ENCODE measurements at places on chromosomes 7 and 10.

DNA sequence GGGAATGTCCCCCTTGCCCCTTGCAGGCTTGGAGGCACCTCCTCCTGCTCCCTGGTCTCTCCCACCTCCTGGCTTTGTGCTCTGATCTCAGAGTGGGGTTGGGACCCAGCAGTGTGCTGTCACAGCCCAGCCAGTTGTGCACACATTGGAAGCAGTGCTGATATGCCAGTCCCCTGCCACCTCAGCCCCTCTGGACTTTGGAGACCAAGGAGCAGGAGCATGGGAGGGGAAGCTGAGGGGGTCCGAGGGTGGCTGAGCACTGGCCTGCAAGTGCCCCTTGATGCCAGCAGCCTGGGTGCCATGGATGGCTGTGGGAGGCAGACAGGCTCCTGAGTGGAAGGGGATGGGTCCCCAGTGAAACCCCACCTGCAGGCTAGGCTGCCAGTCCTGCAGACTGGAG is 235.4 kb downstream of the ZNF716 start:
- DNase-seq: no peak

DNA sequence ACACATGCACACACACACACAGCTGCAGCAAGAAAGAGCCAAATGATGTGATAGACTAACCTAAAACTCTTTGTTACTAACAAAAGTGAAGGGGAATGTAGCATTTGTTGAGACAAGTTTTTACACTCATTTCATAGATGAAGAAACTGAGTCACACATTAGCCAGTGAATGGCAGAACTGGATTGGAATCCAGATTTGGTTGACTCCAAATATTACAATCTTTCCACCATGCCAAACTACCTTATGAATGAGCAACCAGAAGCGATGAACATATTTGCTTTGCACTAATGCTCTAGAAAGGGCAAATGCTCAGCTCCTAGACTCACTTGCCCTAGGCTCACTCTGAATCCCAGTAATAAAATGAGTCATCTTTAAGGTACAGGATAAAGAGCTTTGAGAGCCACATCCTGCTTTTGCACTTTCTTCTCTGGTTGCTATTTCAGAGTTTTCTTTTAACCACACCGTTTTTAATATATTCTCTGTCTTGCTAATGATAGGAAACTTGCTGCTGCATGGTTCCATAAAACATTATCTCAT is 111.9 kb downstream of the GPAM start:
- DNase-seq: no peak

DNA sequence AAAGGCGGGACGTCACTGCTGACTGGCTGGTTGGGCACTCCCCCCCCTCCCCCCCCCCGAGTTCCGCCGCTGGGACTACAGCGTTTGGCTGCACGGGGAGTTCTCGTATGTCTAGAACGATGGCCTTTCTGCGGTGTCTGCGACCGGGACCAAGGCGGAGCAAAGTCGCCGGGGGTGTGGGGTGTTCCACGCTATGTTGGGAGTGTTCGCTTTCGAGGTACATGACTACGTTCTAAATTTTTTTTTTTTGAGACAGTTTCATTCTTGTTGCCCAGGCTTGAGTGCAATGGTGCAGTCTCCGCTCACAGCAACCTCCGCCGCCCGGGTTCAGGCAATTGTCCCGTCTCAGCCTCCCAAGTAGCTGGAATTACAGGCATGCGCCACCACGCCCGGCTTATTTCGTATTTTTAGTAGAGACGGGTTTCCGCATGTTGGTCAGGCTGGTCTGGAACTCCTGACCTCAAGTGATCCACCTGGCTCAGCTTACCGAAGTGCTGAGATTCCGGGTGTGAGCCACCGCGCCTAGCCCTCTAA is 573 bp upstream of the IDI1 start:
- no peak for DNase-seq

GRCh38 chr10:115857856-115858255 is 415.1 kb downstream of the GFRA1 start:
- no peak for DNase-seq

GRCh38 chr10:29830531-29831512 is 196.1 kb upstream of the SVIL start:
- DNase-seq: no peak

DNA sequence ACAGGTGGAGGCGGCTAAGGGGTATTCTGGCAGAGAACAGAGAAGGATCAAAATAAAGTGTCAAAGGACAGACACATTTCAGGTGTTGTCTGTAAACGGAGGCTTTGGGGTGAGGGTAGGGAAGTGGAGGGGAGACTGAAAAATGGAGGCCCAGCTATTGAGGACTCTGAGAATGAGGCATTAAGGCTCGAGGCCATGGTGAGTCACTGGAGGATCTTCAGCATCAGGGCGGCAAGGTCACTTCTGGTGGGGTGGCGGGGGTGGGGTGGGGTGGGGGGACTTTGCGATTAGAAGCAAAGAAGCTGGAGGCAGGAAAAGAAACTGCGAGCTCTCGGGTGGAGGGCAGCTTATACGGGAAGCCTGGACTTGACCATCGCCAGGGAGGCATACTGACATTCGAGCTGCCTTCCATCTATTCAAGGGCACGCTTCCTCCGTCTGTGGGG is 58.4 kb upstream of the PCGF5 start:
- no peak for DNase-seq

GRCh38 chr10:109892117-109892516 is 31.2 kb downstream of the XPNPEP1 start:
- no peak for DNase-seq

DNA sequence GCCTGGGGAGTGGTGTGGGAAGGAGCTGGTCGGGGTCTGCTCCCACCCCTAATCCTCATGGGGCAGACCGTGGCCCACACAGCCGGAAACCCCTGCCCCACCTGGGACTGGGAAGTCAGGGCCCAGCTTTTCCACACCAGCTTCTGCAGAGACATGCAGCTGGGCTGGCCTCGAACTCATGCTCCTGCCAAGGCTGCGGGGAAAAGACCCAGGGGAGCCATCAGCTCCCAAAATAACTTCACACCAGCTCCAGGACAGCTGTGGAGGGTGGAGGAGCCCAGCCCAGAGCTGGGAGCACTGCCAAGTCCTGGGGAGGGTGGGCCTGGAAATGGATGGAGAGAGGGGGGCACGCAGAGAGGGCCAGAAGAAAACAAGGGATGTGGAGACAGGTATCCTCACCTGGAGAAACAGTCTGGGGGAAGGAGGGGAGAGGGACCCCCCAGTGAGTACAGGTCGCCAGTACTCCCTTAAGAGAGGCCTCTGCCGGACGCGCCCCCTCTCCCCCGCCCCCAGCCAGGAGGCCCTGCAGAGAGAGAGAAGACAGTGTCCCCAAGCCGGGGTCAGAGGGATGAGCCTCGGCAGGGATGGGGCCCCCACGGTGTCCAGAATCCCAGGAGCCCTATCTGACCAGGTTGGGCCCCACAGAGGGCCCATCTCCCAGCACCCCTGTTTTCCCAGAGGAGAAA is 11.5 kb upstream of the GRIFIN start:
- DNase-seq: no peak

- DNase-seq: no peak
These were observed 102.2 kb downstream of the JCAD start for GRCh38 chr10:29957236-29957635.

GRCh38 chr7:149285603-149286002 is 23.6 kb downstream of the ZNF783 start:
- DNase-seq: no peak

DNA sequence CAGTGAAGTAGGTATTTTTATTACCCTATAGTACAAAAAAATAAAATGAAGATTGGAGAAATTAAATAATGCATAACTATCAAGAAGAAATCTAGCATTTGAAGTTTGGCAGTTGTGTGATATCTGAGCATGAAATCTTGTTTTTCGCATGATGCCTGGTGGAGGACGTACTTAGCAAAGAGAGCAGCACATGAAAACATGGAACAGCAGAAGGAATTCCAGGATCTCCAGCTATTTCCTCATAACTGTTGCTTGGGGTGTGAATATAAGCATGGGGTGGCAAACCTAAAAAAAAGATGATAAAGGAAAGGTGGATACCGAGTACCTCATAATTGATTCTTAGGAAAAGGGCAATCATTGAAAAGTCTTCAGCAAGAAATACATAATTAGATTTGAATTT is 174.3 kb upstream of the FAM3C start:
- no peak for DNase-seq

- DNase-seq: no peak
These were observed 7.1 kb upstream of the EMX2 start for GRCh38 chr10:117535298-117536071.

DNA sequence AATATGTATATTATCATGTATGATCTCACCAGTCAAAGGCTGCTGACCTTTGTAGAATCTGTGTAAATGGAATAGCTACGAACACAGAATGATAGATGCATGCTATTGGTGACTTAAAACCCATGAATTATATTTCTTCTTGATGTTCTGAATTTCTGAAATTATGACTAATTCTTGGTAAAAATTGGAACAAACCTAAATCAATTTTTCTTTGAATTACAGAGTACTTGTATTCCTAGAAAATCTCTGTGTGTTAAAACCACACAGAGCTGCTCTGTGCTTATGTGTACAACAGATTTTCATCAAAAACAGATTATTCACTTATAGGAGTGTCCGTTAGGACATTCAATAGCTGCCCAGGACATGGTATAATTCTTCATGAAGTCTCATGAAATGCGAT is 108.3 kb upstream of the MDFIC start:
- DNase-seq: no peak

- DNase-seq: no peak
These were observed 109.9 kb upstream of the ITGB1 start for GRCh38 chr10:33067917-33068316.

GRCh38 chr7:151736403-151736909 is 140.5 kb downstream of the PRKAG2 start:
- no peak for DNase-seq

DNA sequence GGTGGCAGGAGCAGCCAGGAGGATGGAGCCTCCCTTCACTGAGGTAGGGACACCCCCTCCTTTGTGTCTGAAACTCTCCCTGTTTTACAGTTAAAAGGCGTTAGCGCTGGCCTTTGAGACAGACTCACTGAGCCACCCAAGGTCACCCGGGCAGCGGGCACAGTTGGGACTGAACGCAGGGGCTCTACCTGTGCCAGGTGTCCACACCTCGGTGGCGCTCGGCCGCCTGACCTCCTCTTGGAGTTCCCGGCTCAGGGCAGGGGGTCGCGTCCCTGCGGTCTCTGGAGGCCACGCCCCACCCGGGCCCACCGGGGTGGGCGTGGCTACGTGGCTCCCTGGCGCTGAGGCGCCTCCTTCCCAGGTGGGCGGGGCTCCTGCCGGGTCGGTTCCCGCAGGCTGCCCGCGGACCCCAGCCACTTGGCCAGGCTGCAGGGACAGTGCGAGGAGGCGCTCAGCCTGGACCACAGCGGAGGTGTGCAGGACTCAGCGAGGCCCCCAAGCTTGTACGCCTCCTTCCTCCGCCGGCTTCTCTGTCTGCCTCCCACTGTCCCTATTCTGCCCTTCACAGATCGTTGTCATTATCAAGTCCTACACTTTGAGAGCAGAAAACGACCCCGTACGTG is 39.9 kb upstream of the LEP start:
- DNase-seq: no peak

GRCh38 chr7:458511-459245 is 61.0 kb downstream of the PDGFA start:
- no peak for DNase-seq

DNA sequence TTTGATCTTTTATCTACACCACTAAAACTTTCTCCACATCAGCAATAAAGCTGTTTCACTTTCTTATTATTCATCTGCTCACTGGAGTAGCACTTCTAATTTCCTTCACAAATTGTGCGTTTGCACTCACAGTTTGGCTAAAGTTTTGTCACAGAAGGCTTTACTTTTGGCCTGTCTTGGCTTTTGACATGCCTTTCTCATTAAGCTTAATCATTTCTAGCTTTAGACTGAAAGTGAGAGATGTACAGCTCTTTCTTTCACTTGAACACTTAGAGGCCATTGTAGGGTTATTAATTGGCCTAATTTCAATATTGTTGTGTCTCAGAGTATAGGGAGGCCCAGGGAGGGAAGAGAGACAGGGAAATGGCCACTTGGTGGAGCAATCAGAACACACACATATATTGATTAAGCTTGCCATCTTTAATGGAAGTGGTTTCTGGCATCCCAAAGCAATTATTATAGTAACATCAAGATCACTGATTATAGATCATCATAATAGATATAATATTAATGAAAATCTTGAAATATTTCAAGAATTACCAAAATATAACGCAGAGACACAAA is 512.5 kb downstream of the ETV1 start:
- no peak for DNase-seq

DNA sequence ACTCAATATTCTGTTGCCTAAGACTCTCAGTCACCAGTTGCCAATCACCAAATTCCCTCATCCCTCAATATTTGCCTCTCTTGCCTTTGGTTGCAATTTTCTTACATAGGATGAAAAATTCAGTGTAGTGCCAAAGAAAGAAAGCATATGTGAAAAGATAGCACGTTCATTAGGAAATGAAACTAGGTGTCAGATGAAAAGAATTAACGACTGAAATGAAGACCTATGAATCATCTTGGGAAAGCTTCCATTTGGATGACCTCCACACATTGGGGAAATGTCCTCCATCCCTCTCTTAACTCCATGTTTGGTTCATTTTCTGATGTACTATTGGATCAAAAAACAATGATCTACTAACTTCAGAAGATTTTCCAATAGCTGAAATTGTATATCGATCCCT is 145.1 kb upstream of the MEOX2 start:
- no peak for DNase-seq

GRCh38 chr7:80540836-80541235 is 29.0 kb upstream of the GNAT3 start:
- DNase-seq: no peak

DNA sequence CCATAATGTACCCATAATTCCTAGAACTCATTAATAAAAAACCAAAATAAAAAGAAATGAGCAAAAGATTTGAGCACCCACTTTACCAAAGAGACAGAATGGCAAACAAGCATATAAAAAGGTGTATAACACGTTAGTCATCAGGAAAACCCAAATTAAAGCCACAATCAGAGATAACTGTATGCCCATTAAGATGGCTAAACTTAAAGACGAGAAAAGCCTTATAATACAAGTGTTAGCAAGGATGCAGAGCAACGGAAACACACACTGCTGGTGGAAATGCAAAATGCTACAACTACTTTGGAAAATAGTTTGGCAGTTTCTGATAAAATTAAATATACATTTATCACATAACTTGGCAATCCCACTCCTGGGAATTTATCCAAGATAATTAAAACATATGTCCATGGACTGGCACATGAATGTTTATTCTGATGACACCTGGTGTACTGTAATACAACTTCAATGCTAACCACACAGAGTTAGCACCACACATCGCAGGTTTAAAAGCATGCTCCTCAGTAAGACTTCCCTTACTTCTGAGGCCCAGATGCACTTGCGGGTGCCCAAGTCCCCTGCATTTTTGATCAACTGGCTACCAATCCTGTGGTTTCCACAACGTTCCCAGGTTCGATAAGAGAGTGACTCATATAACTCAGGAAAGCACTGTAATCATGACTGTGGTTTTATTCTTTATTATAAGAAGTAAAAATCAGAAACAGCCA is 158.6 kb downstream of the SNX13 start:
- DNase-seq: no peak

- no peak for DNase-seq
These were observed 116.5 kb downstream of the LRRC4 start for GRCh38 chr7:127914693-127915092.

DNA sequence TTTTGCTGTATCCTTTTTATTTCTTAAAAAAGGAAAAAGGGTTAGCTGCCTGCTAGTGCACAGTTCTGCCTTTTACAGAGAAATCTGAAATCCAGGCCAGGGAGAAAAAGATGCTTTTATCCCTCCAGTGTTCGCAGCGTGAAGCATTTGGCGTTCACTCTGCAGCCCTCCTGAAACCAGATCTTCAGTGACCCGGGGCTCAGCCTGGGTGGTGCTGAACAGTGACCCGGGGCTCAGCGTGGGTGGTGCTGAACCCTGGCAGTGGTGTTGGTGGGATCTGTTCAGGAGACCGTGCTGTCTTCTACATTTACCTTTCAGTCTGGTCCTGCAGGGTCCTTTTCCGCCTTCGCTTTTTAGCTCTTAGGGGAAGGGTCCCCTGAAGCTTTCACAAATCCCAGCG is 164.7 kb upstream of the KLF6 start:
- no peak for DNase-seq

All from stimulated activated CD4-positive, alpha-beta T cell treated with anti-CD3 and anti-CD28 coated beads, Interleukin-12 subunit alpha, Interleukin-12 subunit beta, amount 100 ng/mL, for 24 hours (primary cell).